Cardiac muscle cell (in vitro differentiated cells and primary cell): ENCODE measurements at places on chromosomes 7 and 10. TPM values are rescaled to one million over a fixed set of nuclear protein-coding genes. Genes with fewer than 3 reads are reported as not detected.
A peak's percentile ranks its signal among the peaks of the same experiment; 100 is the strongest.

DNA sequence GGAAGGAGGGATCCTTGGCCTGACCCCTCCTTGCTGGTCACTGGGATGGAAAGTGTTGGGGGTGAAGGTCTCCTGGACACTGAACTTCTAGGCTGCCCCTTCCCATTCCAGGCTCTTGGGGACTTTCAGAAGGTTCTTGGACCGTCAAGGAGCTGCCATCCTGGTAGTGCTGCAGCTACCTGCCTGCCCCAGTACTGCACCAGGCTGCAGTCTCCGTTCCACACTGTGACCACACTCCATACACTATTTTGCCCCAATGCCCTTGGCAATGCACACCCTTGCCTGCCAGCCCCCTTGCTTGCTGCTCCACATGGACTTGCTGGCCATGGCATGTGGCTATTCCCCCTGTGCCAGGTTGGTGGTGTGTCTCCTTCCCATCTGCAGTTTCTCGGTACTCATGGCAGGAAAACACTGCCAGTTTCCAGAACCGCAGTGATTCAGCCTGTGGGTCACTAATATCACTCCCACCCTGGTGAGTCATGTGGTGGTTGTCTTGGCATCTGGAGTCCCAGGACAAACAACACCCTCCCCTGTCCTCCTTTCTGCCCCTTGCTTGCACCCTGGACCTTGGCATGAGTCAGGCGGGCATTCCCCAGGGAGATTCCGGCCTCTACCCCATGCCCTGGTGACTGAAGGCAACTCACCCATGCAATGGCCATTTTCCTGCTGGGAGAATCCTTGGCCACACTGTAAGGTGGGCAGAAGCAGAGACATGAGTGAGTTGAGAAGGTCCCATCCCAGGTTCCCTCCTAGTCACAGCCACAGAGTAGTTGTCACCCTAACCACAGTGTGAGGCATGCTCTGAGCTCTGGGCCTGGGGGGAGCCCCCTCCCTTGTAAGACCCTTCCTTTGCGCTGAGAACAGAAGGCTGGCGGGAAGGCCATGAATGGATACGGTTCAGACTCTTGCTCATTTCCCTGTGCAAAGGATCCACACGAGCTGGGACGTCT is 32.8 kb downstream of the GOLGA7B start:
- no peak for DNase-seq

DNA sequence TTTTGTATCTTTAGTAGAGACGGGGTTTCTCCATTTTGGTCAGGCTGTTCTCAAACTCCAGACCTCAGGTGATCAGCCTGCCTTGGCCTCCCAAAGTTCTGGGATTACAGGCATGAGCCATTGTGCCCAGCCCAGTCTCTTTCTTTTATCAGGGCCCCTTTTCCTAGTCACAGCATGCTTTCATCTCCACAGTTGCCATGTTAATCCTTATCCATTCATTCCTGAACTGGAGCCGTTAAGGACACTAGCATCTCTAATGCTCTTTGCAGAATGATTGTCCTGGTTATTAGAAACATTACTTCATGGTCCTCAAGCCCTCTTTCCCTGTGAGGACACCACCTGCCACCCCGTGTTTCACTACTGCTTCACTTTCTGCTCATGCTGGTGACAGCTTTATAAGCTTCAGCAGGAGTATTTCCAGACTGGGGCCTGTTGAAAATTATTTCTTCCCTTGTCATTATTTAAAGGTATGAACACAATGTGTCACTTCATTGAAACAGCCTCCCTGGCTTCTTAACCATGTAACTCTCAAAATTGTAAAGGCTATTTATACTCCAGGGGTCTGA is 313.9 kb downstream of the BMPER start:
- DNase-seq: no peak

DNA sequence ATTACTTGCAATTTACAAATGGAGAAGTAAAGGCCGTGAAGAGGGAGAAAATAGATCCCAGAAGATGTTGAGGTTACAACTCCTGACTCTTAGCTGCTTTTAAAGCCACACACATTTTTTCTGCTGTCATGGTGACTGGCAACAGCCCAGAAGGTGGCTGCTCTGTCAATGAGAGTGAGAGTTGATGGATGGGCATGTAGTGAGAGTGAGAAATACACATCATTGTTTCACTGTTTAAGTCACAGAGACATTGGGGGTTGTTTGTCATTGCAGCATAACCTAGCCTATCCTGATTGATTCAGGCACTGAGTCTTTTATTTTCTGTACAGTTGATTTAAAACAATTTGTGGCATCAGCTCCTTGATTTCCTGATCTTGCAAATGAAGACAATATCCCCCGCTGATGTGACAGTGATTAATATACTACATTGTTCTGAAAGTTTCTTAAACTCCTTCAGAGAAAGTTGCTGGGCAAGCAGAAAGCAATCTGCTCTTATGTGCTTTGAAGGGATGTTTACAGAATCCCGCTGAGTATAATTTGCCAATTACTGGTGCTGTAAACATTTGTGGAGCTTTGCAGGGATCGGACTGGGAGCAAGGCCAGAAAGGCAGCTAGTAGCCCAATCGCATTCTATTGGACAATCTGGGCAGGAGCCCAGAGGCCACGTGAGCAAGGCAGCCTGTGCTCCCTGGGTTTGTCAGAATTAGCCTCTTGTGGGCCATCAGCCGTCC is 229.6 kb downstream of the PRPF18 start:
- DNase-seq: no peak

DNA sequence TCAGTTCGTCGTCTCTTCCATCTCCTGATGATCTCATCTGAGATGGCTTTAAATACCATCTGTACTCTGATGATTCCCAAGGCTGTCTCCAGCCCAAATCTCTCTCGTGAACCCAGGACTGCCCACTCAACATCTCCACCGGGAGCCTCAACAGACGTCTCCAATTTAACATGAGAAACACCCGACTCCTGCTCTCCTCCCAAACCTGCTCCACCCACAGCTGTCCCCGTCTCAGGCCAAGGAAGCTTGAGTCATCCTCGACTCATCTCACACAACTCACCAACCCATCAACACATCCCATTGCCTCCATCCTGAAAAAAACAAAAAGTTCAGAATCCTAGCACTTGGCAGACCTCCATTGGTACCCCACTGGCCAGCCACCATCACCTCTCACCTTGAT is 29.7 kb upstream of the CALN1 start:
- no peak for DNase-seq

DNA sequence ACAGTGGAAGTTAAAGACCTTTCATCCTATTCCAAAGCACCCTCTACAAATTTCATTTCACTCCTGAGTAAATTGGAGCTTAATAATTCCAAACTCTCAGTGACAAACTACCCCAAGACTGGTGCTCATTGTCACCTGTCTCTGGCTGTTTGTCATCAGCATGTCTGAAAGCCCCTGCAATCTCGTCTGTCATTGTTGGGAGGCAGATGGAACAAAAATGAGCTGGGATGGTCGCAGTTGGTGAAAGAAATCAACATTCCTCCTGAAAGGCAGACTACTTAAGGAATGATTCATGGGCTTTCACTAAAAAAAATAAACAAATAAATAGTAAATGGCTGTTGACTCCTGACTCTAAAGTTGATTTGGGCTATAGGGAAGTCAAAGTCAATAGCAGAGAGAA is 69.7 kb upstream of the PALS2 start:
- DNase-seq: no peak

DNA sequence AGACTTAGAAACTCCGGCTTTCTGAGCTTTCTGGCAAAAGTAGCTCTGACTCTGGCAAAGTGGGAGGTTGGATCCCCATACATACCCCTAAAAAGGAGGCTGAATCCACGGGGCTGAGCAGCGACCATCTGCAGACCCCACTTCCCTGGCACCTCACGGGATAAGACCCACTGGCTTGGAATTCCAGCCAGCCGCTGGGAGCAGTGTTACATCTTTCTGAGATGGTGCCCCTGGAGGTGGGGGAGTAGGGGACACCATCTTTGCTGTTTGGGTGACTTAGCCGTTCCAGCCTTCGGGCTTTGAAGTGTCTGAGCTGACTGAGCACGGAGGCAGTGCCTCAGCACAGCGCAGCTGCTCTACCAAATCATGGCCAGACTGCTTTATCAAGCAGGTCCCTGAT is 45.0 kb upstream of the GRM3 start:
- no peak for DNase-seq

- DNase-seq: peak; percentile 56
Observed at GRCh38 chr10:35639728-35640401, 2.2 kb downstream of the FZD8 start.

GRCh38 chr7:30091491-30091912 is 43.3 kb upstream of the MTURN start:
- no peak for DNase-seq

GRCh38 chr7:80781561-80781979 is 137.3 kb downstream of the SEMA3C start:
- DNase-seq: peak; percentile 94

DNA sequence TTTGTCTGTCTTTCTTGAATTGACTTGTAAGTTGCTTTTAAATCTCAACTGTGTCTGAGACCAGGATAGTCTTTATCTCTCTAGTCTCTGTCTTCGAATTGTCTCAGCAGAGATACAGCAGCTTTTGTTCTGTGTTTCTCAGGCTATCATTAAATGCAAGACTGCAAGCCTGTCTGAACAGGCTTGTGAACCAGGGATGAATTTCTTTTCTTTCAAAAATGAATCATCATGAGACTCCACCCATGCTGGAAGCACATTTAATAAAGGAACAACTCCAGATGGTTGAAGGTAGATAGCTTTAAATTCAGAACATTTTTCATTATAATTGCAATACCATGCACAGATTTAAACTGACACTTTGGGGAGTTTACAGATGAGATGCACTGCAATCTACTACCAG is 155.9 kb downstream of the SEC23IP start:
- no peak for DNase-seq

DNA sequence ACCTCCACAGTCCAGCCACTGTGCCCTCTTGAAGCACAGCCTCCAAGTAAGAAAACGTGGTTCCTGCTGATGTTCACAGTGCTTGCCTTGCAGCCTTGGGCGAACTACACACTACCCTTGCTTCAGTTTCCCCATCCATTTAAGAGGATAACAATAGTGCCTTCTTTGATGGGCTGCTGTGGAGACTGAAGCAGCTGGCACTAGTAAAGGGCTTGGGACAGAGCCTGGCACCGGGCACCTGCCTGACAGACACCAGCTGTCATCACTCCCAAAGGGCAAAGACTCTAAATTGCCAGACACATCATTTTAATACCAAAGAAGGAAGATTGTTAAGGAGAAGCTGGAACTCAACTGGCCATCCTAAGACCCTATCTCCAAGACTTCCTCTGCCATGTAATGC is 3.1 kb upstream of the C10orf90 start:
- no peak for DNase-seq

DNA sequence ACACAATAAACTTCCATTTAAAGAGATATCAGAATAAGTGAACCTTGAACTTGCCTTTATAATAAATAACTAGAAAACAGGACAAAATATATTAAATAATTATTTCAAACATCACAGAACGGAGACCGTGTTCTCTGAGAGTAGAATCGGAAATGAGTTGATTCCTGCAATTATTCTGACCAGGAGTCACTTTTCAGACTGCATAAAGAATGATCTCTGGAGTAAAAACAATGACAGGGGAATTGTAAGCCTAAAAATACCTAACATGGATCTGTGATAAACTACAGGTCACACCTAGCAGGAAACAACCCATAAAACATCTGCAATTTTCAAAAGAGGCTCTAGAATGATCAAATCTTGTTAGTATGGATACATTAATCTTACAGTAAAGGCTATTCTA is 577.5 kb upstream of the SORCS1 start:
- DNase-seq: no peak

GRCh38 chr10:127399668-127400067 is 149.4 kb upstream of the NPS start:
- DNase-seq: no peak

DNA sequence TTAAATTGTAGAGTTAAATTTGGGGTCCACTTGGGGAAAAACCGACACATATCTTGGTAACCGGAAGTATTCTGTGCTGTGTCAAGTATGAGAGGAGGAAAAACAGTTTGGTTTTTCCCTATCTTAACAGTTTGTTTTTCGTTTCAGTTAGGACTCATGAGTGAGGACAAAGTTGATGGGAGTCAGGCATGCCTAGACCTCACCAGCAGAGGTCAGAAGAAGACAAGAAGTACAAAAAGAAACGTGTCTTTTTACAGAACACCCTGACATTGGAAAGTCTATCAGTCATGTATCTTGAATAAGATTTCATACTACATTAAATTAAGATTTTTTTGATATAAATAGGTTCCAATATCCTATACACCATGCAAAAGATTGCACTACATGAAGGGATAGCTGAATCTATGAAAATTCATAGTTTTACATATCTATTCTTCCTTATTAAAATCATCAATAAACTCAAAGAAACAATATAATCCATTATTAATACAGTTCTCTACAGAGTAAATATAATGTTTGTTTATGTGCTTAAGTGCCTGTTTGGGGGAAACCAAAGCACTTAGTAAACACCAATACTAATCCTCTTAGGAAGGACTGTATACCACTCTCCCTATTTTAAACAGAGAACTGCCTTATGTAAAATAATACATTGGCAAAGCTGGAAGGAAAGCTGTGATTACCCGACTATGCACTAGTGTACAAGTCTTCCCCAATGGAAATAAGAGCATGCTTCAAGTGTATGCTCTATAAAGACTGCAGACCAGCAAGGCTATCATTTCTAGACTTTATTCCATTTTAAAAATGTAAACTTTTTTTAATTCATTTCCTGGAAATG is 95.6 kb downstream of the USP6NL start:
- DNase-seq: peak; percentile 66

DNA sequence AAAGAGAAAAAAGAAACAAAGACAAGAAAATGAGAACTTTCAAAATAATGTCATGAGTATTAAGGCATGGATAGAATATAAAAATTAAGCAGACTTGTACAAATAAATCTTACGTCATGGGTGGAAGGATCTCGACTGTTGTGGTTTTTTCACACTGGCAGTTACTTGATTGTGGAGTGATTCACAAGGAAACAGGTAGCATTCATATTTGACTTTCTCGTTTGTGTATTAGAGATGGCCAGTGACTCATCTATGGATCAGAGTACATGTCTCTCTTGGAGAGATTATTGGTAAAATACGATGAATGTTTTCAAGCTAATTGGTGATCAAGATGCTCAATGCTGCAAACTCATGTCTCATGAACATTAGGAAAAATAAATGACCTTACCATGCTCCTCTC is 564.3 kb downstream of the GATA3 start:
- DNase-seq: no peak

DNA sequence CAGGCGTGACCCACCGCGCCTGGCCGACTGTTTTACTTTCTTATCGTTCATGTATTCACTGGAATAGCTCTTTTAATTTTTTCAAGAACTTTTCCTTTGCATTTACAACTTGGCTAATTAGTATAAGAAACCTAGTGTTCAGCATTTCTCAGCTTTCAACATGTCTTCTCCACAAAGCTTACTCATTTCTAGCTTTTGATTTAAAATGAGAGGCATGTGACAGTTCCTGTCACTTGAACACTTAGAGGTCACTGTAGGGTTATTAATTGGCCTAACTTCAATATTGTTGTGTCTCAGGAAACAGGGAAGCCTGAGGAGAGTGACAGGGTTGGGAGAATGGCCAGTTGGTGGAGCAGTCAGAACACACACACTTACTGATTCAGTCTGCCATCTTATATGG is 125.1 kb upstream of the GPR22 start:
- no peak for DNase-seq

Gene CTAGE4
- total RNA-seq: not detected in 2 replicates

Gene RARRES2
- 4.2 and 5.5 TPM in 2 replicates for total RNA-seq

Gene MRPS24
- 160 and 172 TPM in 2 replicates for total RNA-seq
